ENCODE measurements at places on chromosomes 11 and 22.

DNA sequence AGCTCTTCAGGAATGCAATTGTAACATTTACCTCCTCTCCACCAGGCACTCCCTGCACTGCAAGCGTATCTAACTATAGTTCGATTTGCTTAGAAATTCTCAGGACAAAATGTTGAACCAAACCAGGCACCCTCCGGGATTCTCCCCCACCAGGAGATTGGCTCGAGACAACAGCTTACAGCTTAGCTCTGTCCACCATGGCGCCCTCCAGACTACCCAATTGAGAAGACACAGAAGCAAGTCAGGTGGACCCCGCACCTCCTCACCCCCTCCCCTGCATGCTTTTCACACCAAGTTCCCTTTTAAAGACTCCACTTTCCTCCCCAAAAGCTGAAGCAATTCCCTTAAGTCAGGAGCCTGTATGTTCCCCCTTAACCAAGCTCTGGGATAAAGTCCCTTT is 34.7 kb upstream of the RFPL3 start:
- DNase-seq: no peak

DNA sequence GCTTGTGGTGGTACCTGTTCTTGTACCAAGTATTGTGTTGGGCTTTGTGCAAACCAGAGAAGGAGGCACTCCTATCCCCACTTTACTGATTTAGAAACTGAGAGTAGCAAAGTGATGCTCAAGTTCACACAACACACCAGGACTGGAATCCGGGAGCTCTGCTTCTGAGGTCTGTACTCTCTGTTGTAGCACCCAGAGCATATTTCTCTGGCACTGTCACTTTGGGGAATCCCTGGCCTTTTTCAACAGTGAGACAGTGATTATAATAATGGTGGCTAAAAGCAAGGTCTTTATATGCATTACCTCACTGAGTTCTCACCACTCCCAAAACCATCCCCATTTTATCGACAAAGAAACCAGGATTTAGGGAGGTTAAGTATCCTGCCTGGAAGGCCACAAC is 362.4 kb downstream of the TENM4 start:
- no peak for DNase-seq

GRCh38 chr11:88357323-88358039 is 19.9 kb upstream of the CTSC start:
- DNase-seq: no peak

DNA sequence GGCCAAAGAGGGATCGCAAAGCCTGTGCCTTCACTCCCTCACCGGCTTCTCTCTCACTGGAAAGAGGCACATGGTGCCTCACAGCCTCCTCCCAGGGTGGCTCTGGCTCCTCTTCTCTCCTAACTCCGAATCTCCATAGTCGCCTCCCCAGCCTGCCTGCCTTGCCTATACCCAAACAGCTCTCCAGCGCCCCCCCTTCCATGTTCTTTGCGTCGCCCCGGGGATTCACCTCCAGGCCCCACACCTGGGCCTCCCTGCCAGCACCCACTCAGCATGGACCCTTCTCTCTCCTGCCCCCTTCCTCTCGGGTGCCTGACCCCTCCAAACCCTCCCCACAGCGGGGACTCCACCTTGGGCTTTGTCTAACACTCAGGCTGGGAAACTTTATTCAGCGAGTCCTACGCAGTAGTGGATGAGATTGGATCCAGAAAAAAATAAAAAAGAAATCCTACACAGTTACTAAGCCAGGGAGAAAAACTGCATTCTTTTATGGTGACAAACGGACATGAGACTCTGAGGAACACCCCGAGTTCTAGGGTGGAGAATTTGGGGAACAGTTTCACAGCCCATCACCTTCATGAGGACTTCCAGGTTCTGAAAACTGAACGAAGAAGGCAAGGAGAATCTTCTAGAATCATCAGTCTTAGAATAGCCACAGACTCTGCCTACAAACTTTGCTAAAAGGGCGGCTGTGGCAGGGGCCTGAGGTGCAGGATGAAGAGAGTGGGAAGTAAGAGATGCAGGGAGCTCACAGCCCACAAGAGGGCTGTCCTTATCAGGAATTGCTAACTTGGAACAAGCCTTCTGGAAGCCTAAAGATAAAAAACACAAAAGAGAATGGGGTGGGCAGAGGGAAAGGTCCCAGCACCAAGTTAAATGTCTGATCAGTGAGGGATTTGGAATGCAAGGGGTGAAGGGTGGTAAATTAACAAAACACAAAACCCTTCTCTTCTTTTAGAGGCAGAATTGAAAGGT is 5.3 kb downstream of the PPM1F start:
- no peak for DNase-seq

Measured in activated CD4-positive, alpha-beta T cell treated with anti-CD3 and anti-CD28 coated beads for 4 hours (primary cell).